ENCODE measurements at places on chromosomes 2 and 18.

GRCh38 chr18:63378919-63379638 lies 12.1 kb upstream of the KDSR start:
- DNase-seq, result no peak

DNA sequence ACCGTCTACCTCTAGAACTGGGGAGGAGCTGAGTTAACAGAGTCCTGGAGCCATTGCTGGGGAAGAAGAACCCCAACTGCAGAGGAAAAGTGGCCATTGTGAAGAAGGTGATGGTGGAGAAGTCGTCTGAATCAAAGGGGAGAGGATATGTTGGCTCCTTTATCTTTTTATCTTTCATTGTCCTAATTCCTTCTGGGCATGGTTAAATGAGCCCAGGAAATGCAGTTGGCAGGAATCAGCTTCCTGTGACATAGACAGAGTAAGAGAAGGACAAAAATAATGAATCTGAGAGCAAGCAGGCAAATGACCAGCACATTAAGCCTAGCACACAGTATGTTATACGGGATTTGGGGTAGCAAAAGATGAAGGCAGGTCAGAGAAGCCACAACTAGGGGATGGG lies 16.0 kb upstream of the ACTR3 start:
- DNase-seq, result no peak

- DNase-seq, result no peak
Measured at GRCh38 chr2:47194410-47194809, 39.3 kb upstream of the STPG4 start.

- no peak for DNase-seq
Measured at GRCh38 chr2:237819231-237819630, 20.7 kb downstream of the RBM44 start.

- DNase-seq, result no peak
Measured at GRCh38 chr18:48621815-48622555, 83.2 kb downstream of the CTIF start.

GRCh38 chr2:152555048-152555447 lies 162.2 kb downstream of the PRPF40A start:
- no peak for DNase-seq

- no peak for DNase-seq
Measured at GRCh38 chr2:27042159-27042661, 9.3 kb upstream of the AGBL5 start.

DNA sequence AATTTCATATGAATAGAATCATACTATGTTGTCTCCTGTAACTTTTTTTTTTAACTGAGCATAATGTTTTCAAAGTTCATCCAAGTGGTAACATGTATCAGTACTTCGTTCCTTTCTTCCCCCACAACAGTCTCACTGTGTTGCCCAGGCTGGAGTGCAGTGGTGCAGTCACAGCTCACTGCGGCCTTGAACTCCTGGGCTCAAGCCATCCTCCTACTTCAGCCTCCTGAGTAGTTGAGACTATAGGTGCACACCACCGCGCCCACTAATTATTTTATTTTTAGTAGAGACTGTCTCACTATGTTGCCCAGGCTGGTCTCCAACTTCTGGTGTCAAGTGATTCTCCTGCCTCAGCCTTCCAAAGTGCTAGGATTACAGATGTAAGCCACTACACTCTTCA lies 23.4 kb upstream of the TET3 start:
- DNase-seq, result no peak

All from activated T-cell treated with anti-CD3 and anti-CD28 coated beads for 4 hours (primary cell).